ENCODE measurements at places on chromosomes 7 and 10. TPM values are rescaled to one million over a fixed set of nuclear protein-coding genes. Genes with fewer than 3 reads are reported as not detected.

SHH gene
- total RNA-seq = 1.4 TPM

FGF8 gene
- not detected for total RNA-seq

TRPV6 gene
- total RNA-seq = 1.8 TPM

SFTPA1 gene
- total RNA-seq = not detected

WDFY4 gene
- total RNA-seq = 5.2 TPM

HMX3 gene
- total RNA-seq = not detected

CPSF4 gene
- 53.5 TPM for total RNA-seq

NSMCE4A gene
- 29.2 TPM for total RNA-seq

GPR26 gene
- 16.3 TPM for total RNA-seq

INA gene
- 185 TPM for total RNA-seq

CNTNAP2 gene
- 121 TPM for total RNA-seq

Measured in dorsolateral prefrontal cortex (tissue), 122 donors.